ENCODE measurements at places on chromosomes 5 and 9.

- no peak for DNase-seq
Measured at GRCh38 chr5:111746791-111747190, 10.2 kb downstream of the NREP start.

DNA sequence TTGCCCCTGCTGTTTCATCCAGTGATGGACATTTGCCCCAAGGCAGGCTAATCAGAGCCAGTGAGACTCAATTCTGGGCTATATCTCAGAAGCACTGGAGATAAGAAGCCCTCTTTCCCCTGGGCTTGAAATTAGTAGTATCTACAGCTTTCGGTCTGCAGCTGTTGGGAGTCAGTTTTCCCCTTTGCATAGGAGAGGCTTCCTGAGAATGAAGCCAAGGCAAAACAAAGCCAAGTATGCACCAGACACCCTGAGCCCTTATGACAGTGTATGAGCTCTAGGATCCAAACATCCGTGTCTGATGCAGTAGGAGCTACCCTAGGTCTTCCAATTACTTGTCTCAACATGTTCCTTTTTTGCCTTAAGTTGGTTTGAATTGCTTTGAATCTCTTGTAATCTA lies 79.2 kb upstream of the PANK3 start:
- no peak for DNase-seq

- DNase-seq, result no peak
Measured at GRCh38 chr5:148759101-148759500, 67.3 kb upstream of the ADRB2 start.

- no peak for DNase-seq
Measured at GRCh38 chr5:4295663-4296339, 700.2 kb downstream of the IRX1 start.

DNA sequence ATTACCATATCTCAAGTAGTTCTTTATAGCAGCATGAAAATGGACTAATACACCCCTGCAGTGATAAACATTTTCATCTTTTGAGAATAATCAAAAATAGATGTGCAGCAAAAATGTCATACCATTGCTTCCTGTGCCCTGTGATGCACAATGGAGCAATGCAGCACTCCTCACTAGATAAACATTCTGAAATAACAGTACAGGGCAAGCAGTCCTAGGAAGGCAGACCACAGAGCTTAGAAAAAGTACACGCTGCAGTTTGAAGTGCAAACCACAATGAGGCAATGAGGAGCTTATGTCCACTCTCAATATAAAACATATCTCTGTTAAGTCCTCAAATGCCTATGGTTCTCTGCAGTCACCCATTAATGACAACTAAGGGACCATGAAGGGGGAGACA lies 367.6 kb downstream of the PDE4D start:
- no peak for DNase-seq

GRCh38 chr5:178394074-178394473 lies 161.5 kb upstream of the PHYKPL start:
- no peak for DNase-seq

Measured in stimulated activated CD8-positive, alpha-beta memory T cell treated with anti-CD3 and anti-CD28 coated beads, Interleukin-4, amount 100 ng/mL, for 24 hours (primary cell).